ENCODE measurements at places on chromosomes 2 and 18.

- DNase-seq: no peak
These were observed 47.8 kb downstream of the NCK2 start for GRCh38 chr2:105792561-105792960.

DNA sequence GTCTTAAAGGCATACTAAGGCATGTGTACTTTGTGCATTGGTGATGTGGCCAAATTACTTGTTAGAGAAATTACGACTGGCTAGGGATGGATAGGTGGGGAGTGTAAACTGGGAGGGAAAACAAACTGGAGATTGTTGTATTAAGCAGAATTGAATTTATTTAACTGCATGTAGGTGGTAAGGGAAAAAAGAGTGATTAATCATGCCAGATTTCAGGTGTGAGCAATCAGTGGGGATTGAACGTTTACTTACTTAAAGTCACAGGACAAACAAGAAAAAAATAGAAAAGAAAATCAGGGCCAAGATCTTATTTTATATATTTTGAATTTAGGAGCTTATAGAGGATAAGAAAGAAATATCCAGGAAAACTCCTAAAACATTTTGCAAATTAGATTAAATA lies 88.6 kb downstream of the GULP1 start:
- no peak for DNase-seq

GRCh38 chr18:78788161-78788560 lies 191.5 kb upstream of the SALL3 start:
- no peak for DNase-seq

- DNase-seq: no peak
These were observed 7.6 kb downstream of the CYP26B1 start for GRCh38 chr2:72139874-72140620.

Measured in stimulated activated CD4-positive, alpha-beta T cell treated with anti-CD3 and anti-CD28 coated beads, Interleukin-12 subunit alpha, Interleukin-12 subunit beta, amount 100 ng/mL, for 24 hours (primary cell).